ENCODE measurements at places on chromosomes 2 and 18. TPM values are rescaled to one million over a fixed set of nuclear protein-coding genes. Genes with fewer than 3 reads are reported as not detected.

DNA sequence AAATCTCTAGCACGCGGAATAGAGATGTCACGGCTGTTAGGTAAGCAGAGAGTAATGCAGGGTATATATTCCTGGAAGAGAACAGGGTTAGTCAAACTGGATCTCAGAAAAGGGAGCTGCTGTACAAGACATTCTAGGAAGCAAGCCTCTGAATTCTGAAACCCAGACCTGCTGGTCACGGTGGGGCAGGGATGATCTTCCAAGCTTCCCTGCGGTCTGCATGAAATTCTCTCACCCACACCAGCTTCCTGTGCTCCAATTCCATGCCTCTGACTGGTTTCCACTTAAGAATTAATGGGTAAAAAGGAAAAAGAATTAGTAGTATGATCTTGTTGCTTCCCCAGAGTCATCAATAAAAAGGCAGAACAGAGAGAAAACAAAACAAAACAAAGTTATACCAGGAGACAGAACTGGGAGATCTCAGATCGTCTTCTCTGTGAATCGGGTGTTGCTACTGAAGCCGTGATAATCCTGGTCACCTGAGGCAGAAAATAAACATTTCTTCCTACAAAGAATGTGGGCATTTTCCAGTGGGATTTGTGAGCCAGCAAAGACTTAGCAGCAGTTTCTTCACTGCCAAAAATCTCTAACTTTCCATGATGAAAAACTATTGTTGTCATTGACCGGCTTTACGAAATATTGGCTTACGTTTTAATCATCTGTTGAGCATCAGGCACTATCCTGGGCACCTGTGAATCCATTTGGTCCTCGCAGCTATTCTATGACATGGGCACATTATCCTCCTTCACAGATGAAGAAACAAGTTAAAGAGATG lies 5.3 kb upstream of the CYP27C1 start:
- no peaks in the 10 kb centered on the region for H3K36me3 ChIP-seq
- DNase-seq, result no peak
- H3K4me3 ChIP-seq, result no peak overlapping the region
- H3K27ac ChIP-seq, result no peak overlapping the region

DNA sequence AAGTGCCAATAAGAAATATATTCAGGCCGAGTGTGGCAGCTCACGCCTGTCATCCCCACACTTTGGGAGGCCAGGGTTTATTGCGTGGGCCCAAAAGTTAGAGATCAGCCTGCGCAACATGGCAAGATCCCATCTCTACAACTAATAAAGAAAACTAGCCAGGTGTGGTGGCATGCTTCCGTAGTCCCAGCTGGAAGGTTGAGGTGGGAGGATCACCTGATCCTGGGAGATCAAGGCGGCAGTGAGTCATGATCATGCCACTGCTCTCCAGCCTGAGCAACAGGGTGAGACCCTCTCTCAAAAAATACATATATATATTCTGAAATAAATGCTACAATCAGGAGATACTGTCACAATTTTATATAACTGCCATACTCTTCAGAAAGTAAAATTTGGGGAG lies 1604.8 kb upstream of the NXPH2 start:
- DNase-seq, result no peak
- no peaks in the 10 kb centered on the region for H3K4me1 ChIP-seq
- no peak overlapping the region for H3K4me3 ChIP-seq
- H3K27me3 ChIP-seq, result no peaks in the 10 kb centered on the region

CNDP1 gene
- total RNA-seq, result not detected

MDH1B gene
- 0.34 TPM for total RNA-seq

PAIP2B gene
- 31.9 TPM for total RNA-seq

Measured in psoas muscle (tissue), 8 donors.